ENCODE measurements at places on chromosomes 1 and 21. TPM values are rescaled to one million over a fixed set of nuclear protein-coding genes. Genes with fewer than 3 reads are reported as not detected.

Gene SPEN
- 53.6 TPM for total RNA-seq

Gene INAVA
- 19.9 TPM for total RNA-seq

Gene NID1
- total RNA-seq = 33.5 TPM

Gene GPR157
- 26.5 TPM for total RNA-seq

Gene MYBPH
- total RNA-seq = 0.13 TPM

Gene ARHGAP30
- 59.7 TPM for total RNA-seq

GRCh38 chr1:220526294-220526693, 1.6 kb upstream of the MARK1 start:
- no peak for DNase-seq
- no peak overlapping the region for H3K4me3 ChIP-seq
- H3K27ac ChIP-seq = no peak overlapping the region
- no peaks in the 10 kb centered on the region for H3K36me3 ChIP-seq

GRCh38 chr1:6108937-6109614, 63.4 kb downstream of the KCNAB2 start:
- DNase-seq = no peak
- H3K4me3 ChIP-seq = no peak overlapping the region
- H3K4me1 ChIP-seq = no peaks in the 10 kb centered on the region
- no peak overlapping the region for H3K27ac ChIP-seq

DNA sequence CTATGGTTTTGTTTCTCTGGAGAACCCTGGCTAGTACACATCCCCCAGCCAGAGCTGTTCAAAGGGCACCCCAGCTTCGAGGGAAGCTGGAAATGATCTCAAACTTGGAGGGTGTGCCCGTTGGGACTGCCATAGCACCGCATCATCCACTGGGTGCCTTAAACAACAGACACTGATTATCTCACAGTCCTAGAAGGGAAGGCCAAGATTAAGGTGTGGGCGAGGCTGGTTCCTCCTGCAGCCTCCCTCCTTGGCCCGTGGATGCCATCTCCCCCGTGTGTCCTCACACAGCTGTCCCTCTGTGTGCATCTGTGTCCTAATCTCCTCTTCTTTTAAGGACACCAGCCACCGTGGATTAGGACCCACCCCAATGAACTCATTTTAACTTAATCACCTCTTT, 4.2 kb upstream of the IBA57 start:
- no peaks in the 10 kb centered on the region for H3K27me3 ChIP-seq
- no peak for DNase-seq
- peaks cover 30% of the 10 kb centered on the region for H3K4me1 ChIP-seq
- H3K4me3 ChIP-seq = no peak overlapping the region
- H3K36me3 ChIP-seq = no peaks in the 10 kb centered on the region

DNA sequence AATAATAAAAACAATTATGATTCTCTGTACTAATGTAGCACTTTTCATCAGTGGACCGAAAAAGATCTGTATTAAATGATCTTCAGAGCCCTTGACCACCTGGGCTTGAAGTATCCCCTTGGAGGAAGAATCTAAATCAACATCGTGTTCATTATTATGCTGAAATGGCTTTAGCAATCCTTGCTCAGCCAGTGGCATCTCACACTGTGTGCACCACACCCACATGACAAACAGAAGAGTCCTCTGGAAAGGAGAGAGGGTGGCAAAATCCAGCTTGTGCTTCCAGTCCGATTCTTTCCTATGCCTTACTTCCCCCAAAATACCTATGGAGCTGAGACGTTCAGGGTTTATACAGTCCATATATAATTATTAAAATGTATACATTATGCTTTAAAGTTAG, 318.5 kb upstream of the RUNX1 start:
- no peak overlapping the region for H3K27ac ChIP-seq
- no peaks in the 10 kb centered on the region for H3K36me3 ChIP-seq
- H3K4me1 ChIP-seq = no peaks in the 10 kb centered on the region
- H3K27me3 ChIP-seq = no peaks in the 10 kb centered on the region

- H3K4me3 ChIP-seq = peak overlapping the region; percentile 59
- no peaks in the 10 kb centered on the region for H3K27me3 ChIP-seq
- DNase-seq = no peak
- peak overlapping the region; percentile 82 for H3K27ac ChIP-seq
Observed at GRCh38 chr1:198934426-198934825, 295.6 kb downstream of the PTPRC start.

- no peaks in the 10 kb centered on the region for H3K27me3 ChIP-seq
- DNase-seq = no peak
- no peaks in the 10 kb centered on the region for H3K36me3 ChIP-seq
Observed at GRCh38 chr21:33963848-33964555, 48.4 kb upstream of the ATP5PO start.

GRCh38 chr1:192958871-192959270, 100.3 kb downstream of the UCHL5 start:
- no peak overlapping the region for H3K4me3 ChIP-seq
- no peaks in the 10 kb centered on the region for H3K36me3 ChIP-seq
- no peak overlapping the region for H3K27ac ChIP-seq
- DNase-seq = no peak
- no peaks in the 10 kb centered on the region for H3K4me1 ChIP-seq

DNA sequence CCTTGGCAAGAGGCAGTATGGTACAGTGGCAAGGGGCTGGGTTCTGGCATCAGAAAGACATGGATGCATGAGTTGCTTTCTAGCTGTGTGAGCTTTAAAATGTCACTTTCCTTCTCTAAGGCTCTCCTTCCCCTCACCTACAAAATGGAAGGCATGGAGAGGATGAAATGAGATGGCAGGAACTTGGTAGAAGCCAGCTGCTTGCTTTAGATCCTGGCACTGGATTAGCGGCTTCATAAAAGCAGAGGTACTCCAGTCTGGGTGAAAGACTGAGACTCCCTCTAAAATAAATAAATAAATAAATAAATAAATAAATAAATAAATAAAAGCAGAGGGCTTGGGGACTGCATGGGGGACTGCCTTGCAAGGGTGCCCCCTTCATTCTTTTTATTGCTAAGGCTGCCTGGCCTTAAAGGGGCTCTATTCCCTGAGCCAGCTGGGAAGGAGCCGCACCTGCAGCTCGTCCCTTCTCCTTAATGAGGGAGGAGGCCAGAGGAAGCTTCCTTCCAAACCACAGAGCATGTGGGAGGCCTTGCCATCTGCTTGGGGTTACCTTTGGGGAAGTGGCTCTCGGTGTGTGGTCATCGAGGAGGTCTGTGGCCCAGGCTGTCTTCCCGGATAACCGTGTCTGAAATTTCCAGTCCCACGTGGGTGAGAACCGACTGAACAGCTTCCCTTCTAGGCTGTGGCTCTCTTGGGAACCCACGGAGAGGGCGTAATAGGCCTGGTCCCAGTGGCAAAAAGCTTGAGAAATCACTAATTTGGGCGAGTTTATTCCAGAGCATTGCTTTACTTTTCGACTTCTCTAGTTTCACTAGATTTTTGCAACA, 2.0 kb upstream of the ATP13A2 start:
- DNase-seq = no peak
- H3K4me1 ChIP-seq = peaks cover 29% of the 10 kb centered on the region
- H3K27me3 ChIP-seq = no peaks in the 10 kb centered on the region
- H3K4me3 ChIP-seq = no peak overlapping the region
- H3K36me3 ChIP-seq = peaks cover 11% of the 10 kb centered on the region
- H3K27ac ChIP-seq = no peak overlapping the region

GRCh38 chr21:31336739-31337040, 7.4 kb downstream of the TIAM1 start:
- H3K4me1 ChIP-seq = no peaks in the 10 kb centered on the region
- no peak overlapping the region for H3K4me3 ChIP-seq
- H3K27me3 ChIP-seq = no peaks in the 10 kb centered on the region
- DNase-seq = no peak
- H3K36me3 ChIP-seq = no peaks in the 10 kb centered on the region

- DNase-seq = peak; percentile 51
- H3K27ac ChIP-seq = no peak overlapping the region
- H3K36me3 ChIP-seq = no peaks in the 10 kb centered on the region
- no peaks in the 10 kb centered on the region for H3K27me3 ChIP-seq
- peaks cover 2% of the 10 kb centered on the region for H3K4me1 ChIP-seq
Observed at GRCh38 chr1:173422456-173422976, 54.6 kb upstream of the PRDX6 start.

DNA sequence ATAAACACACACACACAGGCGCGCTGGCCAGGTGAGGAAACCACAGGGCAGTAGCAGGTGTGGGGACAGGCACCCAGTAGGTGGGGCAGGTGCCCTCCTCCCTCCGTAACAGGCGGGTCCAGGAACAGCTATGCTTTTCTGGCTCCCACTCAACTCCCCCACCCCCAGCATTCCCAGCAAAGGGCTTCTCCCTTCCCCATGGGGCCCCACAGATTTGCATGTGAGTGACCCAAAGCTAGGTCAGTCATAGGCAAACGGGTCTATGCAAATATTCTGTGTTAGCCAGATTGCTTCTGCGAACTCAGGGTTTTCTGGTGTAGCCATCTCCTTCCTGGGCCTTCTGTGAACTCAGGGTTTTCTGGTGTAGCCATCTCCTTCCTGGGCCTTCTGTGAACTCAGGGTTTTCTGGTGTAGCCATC, 114.2 kb downstream of the SIK1 start:
- H3K27ac ChIP-seq = no peak overlapping the region
- H3K27me3 ChIP-seq = no peaks in the 10 kb centered on the region
